ENCODE measurements at places on chromosomes 3 and 15.
A peak's percentile ranks its signal among the peaks of the same experiment; 100 is the strongest.

DNA sequence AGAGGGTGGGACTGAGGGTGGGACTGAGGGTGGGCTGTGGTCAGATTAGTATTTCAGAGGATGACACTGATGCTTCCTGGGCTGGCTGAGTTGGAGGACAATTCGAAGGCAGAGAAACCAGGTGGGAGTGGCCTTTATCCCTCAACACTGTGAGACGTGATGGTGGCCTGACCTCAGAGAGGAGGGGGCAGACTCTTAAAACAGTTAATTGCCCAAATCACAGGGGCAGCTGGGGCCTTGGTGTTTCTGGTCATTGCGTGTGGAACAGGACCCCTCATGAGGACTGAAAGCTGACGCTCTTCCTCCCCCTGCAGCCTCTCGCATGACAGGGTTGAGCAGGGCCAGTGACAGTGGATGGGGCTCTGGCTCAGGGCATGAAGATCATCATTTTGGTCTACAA, 18.7 kb downstream of the DNASE1L3 start:
- DNase-seq: no peak

DNA sequence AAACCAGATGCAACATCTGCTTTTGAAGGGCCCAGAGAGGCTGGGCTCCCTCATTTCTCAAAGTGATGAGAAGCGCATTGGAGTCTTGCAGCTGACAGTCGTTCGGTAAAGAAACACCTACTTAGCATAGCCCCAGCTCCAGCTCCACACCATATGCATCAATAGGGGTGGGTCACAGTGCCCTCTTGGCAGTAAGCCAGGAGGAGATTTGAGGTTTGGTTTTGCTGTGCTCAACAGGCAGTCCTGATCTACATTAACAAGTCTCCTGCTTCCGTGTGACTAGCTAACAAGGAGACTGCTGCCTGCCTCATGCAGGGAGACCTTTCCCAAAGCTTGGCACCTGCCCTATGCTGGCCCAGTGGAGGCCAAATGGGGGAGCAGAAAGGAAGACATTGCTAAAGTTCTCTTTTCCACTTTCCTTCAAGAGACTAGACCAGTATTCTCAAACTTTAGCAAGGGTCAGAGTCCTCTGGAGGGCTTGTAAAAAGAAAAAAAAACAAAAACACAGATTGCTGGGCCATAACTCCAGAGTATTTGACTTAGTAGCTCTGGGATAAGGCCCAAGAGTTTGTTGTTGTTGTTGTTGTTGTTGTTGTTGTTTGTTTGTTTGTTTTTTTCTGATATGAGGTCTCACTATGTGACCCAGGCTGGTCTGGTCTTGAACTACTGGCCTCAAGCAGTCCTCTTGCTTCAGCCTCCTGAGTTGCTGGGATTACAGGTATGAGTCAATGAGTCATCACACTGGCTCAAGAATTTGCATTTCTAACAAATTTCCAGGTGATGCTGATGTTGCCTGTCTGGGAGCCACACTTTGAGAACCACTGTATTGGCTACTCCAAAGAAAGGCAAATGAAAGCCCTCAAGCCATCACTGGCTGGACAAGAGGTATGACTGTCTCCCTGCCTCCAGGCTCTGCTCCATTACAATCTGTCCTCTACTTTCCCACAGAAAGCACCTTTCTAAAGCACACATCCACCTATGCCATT, 294.9 kb downstream of the RORA start:
- no peak for DNase-seq

- peak; percentile 26 for DNase-seq
These were observed 62.8 kb upstream of the CMTM8 start for GRCh38 chr3:32175607-32176197.

DNA sequence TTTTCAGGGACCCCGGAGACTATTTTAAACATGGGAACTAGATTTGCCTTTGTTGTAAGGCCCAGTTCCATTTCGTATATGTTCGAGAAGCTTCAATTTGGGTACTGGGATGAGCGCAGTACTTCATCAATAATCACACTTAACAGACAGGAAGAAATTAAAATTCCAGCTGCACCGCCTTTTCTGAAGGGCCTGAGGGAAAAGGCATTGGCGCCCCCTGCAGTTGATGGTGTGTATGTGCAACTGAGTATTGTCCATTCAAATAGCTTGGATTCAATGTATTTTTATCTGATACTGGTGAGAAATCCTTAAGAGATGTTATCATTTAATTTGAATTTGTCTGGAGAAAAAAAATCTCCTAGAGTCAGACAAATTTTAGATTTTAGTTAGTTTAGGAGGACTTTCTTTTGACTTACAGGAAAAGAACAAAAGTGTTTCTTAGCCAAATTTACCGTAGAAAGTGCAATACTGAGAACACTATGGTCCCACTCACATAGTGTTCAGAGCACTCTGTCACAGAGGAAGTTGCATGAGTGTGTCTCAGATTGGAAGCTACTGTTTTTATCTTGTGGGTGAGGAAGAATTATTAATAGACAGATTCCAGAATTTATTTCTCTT, 5.4 kb upstream of the ALDH1A2 start:
- DNase-seq: peak; percentile 60

DNA sequence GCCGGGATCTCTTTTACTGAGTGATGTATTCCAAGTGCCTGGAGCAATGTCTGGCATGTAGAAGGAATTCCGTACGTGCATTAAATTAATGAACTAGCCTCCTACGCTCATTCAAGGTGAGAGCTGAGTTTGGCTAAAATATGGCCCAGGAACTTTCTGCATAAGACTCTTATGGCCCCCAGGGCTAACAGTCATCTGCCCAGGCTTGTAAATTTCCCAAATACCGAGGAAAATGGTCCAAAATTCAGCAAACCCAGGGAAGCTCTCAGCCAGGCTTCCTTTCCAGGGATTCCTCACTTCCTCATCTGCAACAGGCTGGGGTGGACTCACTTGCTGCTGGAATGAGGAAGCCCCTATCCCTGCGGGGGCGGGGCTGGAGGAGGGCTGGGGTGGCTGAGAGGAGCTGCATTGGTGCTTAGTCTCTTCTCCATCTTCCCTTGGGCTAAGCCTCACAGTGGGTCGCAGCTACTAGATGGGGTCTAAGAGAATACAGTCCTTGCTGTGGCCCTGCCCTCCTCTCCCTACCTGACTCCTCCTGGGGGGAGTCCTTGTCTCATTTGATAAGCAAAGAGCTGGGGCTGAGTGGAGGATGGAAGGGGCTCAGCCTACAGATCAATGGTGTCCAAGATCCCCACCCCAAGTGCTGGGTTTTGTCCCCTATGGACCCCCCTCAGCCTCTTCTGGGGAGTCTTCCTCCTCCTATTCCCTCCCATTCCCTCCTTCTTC, 28.5 kb upstream of the APOD start:
- no peak for DNase-seq

- peak; percentile 51 for DNase-seq
These were observed 4.3 kb upstream of the MYL3 start for GRCh38 chr3:46867550-46867898.

- no peak for DNase-seq
These were observed 178.2 kb downstream of the OR4M2 start for GRCh38 chr15:22258398-22259150.

DNA sequence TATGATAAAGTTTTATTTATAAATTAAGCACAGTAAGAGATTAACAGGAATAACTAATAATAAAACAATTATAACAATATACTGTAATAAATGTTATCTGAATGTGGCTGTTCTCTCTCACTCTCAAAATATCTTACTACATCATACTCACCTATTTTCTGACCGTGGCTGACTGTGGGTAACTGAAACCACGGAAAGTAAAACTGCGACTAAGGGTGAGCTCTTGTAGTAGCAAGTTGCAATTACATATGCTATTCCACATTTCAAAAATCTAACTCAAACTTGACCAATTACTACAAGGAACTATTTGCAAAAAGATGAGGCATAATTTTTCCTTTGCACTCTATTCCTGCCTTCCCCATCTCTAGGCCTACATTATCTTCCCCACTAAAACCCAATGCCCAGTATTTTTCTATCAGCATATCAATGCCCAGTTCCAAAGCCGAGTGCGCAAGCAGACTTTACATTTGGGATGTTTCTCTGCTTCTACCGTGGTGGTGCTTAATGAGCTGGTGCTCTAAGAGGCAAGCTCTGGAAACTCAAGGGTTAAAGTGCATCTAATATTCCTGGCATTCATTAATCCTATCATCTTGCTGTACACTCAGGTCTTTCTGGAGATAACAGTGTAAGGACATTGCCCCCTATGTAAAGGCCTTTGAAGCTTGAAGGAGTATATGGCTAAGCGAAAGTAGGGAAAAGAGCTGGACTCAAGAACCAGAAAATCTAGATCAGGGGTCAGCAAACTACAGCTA, 6.7 kb downstream of the PCYT1A start:
- no peak for DNase-seq

DNA sequence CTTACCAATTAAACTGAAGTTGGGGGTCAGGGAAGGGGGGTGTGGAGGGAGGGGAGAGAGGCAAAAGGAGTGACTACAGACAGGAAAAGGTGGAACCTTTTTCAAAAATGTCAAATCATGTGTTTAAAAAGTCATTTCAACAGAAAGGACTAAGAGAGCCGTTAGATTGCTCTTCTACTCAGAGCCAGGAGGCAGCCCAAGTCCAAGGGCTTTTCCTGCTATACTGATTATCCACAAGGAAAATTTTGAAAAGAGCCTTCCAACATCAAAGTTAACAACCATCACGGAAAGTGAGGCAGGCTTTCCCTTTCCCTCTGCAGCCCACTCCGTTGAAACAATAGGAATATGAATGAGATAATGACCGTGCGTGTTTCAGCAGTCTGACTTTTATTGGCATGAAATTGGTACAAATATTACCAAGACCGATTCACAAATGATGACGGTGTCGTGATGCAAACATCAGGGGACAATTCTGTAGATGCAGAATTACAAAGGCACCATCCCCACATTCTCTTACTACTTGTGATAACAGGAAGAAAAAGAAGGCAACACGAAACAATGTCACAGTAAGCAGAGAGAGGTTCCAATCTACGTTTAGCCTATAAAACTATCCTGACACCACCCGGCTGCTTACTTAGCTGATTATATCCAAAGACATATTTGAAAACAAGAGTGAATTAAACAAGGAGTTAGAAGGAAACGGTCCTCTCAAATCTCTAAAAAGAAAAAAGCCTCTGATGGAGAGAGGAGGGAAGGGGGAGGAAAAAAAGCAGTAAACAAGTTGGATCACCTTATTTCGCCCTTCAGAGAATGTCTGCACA, 453.7 kb downstream of the FOXP1 start:
- DNase-seq: peak; percentile 46

GRCh38 chr3:79019137-79019923, 748.5 kb downstream of the ROBO1 start:
- DNase-seq: peak; percentile 91

GRCh38 chr15:38176691-38177090, 75.9 kb upstream of the SPRED1 start:
- no peak for DNase-seq

GRCh38 chr3:123745184-123745855, 138.8 kb downstream of the MYLK start:
- DNase-seq: no peak

Data from globus pallidus (tissue), 1 donor.